PC-3 (cell line): ENCODE measurements at places on chromosomes 1 and 21. TPM values are rescaled to one million over a fixed set of nuclear protein-coding genes. Genes with fewer than 3 reads are reported as not detected.
A peak's percentile ranks its signal among the peaks of the same experiment; 100 is the strongest.

The EIF2D gene
- total RNA-seq, result 107 and 110 TPM in 2 replicates

The LCE2B gene
- total RNA-seq, result not detected in 2 replicates

DNA sequence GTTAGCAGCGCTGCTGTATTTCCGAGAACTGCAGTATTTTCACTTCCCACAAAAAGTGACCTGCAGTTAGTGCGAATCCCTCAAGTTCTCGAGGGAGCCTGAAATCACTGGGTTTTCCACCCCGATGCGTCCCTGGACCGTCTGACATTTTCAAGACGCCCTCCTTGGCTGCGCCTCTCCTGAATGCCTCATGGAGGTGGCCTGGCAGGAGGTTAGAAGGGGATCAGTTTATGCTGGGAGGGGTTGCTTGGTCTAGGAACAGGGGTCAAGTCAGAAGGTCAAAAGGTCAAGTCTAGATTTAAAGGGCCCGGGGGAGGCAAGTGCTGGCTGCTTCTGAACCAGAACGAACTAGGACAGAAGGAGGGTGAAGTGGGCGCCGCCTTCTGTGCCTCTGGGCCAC, 176.8 kb downstream of the PRDM16 start:
- peaks cover 99% of the 10 kb centered on the region for H3K27me3 ChIP-seq
- H3K4me1 ChIP-seq, result 0 out of 2 replicates have a peak, but pooled peaks cover 5% of the 10 kb centered on the region
- DNase-seq, result no peak
- no peaks in the 10 kb centered on the region for H3K36me3 ChIP-seq
- H3K4me3 ChIP-seq, result no peak overlapping the region

GRCh38 chr1:41535276-41535675, 50.8 kb upstream of the EDN2 start:
- H3K36me3 ChIP-seq, result no peaks in the 10 kb centered on the region
- no peaks in the 10 kb centered on the region for H3K27me3 ChIP-seq
- H3K4me3 ChIP-seq, result no peak overlapping the region
- H3K4me1 ChIP-seq, result no peaks in the 10 kb centered on the region
- H3K27ac ChIP-seq, result no peak overlapping the region
- DNase-seq, result no peak

DNA sequence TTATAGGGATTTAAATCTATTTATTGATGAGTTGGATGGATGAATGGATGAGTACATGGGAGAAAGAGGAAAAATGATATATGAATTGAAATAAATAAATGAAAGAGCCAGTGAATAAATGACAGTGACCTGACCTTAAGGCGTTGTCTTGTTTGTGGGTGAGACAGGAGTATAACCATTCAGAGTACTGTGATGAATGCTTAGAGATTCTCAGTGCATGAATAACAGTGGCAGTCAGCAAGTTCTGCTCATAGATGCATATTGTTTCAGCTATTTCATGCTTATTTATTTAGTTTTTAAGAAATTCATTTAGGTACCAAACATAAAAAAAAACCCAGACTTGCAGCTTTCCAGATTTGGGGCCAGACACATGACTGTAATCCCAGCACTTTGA, 116.4 kb downstream of the FGGY start:
- H3K4me3 ChIP-seq, result no peak overlapping the region
- no peaks in the 10 kb centered on the region for H3K36me3 ChIP-seq
- no peaks in the 10 kb centered on the region for H3K4me1 ChIP-seq
- H3K27me3 ChIP-seq, result no peaks in the 10 kb centered on the region

DNA sequence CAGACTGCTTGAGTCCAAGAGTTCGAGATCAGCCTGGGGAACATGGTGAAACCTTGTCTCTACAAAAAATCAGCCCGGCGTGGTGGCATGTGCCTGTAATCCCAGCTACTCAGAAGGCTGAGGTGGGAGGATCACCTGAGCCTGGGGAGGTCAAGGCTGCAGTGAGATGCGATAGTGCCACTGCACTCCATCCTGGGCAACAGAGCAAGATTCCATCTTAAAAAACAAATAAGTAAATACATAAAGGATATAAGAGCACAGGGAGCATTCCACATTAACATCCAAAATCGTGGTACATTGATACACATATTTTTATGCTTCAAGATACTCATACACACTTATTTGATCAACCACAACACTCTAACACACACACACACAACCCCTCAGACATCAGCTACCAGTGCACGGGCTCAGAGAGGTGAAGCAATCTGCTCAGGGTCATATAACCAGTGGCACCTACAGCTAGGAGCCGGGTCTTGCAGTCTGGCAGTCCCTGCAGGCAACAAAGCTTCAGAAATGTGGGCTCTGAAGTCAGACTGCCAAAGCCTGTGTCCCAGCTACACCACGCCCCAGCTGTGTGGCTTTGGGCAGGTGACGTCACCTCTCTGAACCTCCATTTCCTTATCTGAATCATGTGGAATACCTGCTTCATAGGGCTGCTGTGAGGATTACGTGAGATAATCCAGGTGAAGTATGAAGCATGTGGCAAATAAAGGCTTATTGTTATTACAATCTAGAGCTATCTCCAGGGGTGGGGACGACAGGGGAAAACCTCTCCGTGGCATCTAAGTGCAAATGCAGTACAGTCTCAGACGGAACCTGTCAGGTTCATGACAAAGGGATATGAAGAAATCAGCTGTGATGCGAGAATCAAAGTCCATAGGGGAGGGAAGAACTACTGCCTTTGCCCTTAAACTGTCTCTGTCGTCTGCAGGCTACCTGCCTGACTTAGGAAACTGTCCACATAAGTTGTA, 4.8 kb upstream of the CRYBG2 start:
- H3K27ac ChIP-seq, result peak overlapping the region; percentile 53
- H3K27me3 ChIP-seq, result no peaks in the 10 kb centered on the region
- H3K36me3 ChIP-seq, result no peaks in the 10 kb centered on the region
